ENCODE measurements at places on chromosomes 1 and 21. TPM values are rescaled to one million over a fixed set of nuclear protein-coding genes. Genes with fewer than 3 reads are reported as not detected.

DNA sequence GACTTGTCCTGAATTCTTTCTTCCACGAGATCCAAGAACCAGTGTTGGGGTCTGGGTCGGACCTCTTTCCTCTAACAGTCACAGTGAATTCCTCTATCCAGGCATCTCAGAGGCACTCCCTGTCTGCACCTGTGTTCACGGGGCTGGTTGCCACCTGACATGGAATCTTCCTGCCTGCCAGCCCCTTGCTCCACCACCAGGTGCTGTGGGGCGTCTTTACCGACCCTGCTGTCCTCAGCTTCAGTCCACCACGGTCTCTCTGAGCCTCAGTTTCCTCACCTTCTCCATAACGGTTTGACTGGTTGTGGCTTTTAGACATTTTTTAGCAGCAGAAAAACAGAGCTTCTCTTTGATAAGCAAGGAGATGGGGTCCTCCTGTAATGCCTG, 62.7 kb downstream of the SDC3 start:
- DNase-seq, result no peak

DNA sequence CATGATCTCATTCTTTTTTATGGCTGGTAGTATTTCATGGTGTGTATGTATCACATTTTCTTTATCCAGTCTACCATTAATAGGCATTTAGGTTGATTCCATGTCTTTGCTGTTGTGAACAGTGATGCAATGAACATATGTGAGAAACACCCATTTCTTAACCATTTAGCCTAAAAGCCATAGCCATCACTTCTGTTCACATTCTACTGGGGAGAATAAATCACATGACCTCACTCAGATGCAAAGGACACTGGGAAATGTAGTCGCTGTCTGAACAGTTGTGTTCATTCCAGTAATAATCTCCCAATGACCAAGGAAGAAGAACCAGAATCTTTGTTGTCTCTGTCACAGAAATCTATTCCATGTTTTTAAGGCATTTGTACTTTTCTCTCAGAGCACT, 15.1 kb upstream of the PLA2G2E start:
- peak; percentile 45 for DNase-seq

GRCh38 chr1:59670662-59671061, 144.1 kb upstream of the HOOK1 start:
- no peak for DNase-seq

- no peak for DNase-seq
Observed at GRCh38 chr1:235989105-235989504, 75.8 kb downstream of the NID1 start.

DNA sequence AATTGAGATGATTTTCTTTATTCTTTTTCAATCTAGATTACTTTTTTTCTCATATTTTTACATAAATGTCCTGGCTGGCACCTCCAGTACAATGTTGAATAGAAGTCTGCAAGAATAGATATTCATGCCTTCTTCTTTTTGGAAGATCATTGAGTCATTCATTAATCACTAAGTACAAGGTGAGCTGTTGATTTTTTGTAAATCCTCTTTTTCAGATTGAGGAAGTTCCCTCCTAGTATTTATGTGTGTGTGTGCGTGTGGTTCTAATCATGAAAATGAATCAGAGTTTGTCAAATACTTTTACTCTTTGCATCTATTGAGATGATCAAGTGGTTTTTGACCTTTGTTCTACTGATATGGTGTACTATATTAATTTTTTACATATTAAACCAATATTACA, 859.3 kb downstream of the KCNT2 start:
- DNase-seq, result no peak

DNA sequence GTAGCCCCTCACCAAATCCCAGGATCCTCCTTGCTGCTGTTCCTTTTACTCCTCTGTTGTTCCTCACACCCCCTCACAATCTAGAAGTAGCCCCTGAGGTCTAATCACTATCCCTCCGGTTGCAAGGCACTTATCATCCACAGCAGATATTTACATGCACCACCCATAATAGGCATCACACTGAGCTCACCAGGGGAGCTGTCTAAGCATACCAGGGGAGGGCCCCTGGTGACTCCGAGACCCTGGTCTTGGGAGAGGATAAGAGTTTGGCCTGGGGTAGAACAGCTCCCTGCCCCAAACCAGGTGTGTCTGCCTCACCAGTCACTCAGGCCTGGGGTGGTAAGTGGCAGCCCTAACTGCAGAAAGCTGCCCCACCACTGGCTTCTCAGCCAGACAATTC, 37.3 kb upstream of the ZC3H12A start:
- DNase-seq, result no peak

- DNase-seq, result no peak
Observed at GRCh38 chr1:31120783-31121180, 55.3 kb upstream of the PUM1 start.

DNA sequence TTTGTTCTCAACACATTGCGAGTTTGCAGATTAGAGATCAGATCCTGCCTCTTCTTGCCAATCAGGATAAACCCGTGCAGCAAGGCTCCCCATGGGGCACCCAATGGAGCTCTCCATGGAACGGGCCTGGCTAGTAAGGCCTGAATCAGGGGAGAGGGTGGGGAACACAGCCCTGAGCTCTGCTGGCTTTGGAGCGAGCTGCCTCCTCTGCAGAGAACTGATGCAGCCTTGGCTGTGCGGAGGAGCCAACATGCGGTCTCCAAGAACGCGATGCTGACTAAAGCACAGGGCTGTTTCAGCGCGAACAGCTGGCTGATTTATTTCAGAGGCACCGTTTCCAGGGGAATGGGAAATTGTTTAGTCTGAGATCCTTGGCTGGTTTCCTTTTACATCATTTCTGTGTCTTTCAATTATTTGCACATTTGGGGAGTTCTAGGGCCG, 139.7 kb downstream of the TSEN15 start:
- DNase-seq, result no peak

- DNase-seq, result no peak
Observed at GRCh38 chr1:205015241-205015640, 27.8 kb upstream of the CNTN2 start.

The PDPN gene
- not detected for total RNA-seq

The HMGN2 gene
- total RNA-seq, result 407 TPM

The TGFB2 gene
- total RNA-seq, result not detected

The CRP gene
- total RNA-seq, result not detected
